HTR-8/SVneo (cell line): ENCODE measurements at places on chromosomes 7 and 10.

GRCh38 chr10:122463466-122464249, 2.3 kb downstream of the HTRA1 start:
- no peak for DNase-seq

- no peak for DNase-seq
Measured at GRCh38 chr10:132292287-132293200, 15.2 kb downstream of the STK32C start.

GRCh38 chr10:71434760-71435394, 38.2 kb downstream of the CDH23 start:
- no peak for DNase-seq

DNA sequence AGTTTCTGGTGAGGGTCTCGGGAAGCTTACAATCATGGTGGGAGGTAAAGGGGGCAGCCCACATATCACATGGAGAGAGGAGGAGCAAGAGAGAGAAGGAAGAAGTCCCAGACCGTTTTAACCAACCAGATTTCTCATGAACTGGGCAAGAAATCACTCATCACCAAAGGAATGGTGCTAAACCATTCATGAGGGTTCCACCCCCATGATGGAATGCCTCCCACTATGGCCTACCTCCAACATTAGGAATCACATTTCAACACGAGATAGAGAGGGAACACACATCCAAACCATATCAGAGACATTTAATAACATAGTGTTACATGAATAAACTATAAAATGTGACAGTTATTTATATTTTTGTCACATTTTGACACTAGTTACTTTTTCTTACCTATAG, 214.8 kb upstream of the MAGI2 start:
- no peak for DNase-seq

GRCh38 chr7:31563951-31564350, 50.1 kb downstream of the ITPRID1 start:
- no peak for DNase-seq

DNA sequence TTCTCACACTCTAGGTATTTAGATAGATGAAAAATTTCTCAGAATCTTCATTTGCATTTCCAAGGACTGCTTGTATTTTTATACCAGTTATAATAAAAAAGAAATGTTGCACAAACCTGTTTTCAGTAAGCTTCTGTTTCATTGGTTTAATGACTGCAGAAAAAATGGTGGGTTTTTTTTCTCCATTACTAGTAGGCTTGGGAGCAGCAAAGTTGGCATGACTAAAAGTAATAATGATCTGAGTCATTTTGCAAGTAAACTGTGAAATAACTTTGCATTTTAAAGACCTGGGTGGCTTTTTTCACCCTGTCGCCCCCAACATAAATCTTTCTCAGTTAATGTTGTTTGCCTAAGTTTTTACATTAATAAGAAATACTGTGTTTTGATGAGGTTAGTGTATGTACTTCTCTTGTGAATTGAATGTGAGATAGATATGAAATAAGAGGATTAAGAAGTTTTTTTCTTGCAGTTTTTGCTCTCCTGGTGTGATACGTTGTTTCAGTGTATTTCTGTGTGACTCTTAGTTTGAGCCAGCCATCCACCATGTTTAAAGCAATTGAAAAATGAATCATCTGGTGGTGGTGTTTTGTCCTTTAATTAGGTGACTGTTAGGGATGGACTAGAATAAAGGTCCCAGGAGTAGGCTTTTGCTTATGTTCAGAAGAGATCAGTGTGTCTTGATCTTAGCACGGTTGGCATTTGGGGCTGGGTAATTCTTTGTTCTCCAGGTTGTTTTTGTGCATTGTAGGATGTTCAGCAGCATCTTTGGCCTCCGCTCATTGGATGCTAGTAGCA, 1.8 kb downstream of the GNAI1 start:
- DNase-seq, result no peak

DNA sequence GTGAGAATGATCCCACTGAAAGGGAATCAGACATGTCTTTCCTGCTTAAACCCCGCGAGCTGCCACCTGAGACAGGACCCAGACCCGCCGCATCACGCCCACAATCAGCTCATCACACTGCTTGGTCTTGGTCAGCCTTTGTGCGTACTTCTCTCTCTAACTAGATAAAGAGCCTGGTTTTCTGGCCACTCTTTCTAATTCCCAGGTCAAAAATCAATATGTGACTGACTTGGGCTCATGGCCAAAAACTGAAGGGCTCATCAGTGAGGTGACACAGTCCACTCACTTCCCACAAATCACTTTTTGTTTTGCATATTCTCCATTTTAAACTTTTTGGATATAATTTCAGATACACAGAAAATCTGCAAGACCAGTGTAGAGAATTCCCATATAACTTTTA, 247.3 kb downstream of the DIP2C start:
- DNase-seq, result no peak

DNA sequence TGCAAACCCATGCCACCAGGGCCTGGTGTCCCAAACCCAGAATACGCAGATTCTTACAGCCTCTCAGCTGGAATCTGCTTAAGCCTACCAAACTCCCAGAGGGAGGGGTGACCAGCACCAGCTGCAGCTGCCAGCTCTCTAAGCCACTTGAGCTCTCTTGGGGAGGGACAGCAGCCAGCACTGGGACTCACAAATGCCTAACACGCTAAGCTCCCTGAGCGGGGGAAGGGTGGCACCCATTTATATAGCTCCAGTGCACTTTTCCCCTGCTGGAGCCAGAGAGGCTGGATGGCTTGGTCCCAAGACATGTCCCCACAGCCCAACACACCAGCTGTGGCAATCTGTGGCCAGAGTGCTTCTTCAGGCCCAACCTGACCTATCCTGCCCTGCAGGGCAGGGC, 326.8 kb upstream of the NRG3 start:
- no peak for DNase-seq

GRCh38 chr7:37759526-37759925, 76.0 kb downstream of the GPR141 start:
- DNase-seq, result no peak

DNA sequence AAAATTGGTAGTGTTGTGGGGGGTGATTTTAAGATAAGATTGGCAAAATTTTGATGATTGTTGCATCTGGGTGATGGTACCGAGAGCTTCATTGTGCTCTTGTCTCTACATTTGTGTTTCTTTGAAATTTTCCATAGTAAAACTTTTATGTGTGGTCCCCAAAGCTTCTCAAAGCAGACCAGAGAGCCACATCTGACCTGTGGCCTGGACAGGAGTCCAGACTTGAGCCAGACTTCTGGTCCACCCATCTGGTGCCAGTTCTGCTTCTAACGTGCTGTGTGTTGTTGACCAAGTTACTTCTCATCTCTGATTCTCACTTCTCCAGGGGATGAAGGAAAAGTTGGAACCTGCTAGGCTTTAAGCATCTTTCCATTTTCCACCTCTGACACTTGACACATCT, 120.1 kb downstream of the C10orf105 start:
- no peak for DNase-seq
